ENCODE measurements at places on chromosomes 5 and 9. TPM values are rescaled to one million over a fixed set of nuclear protein-coding genes. Genes with fewer than 3 reads are reported as not detected.

- DNase-seq = no peak
These were observed 190.9 kb downstream of the HINT1 start for GRCh38 chr5:130974021-130974683.

GRCh38 chr5:58040044-58040443 lies 419.8 kb downstream of the PLK2 start:
- DNase-seq = no peak

GRCh38 chr5:34657274-34657921 lies 1.3 kb downstream of the RAI14 start:
- no peak for DNase-seq

DNA sequence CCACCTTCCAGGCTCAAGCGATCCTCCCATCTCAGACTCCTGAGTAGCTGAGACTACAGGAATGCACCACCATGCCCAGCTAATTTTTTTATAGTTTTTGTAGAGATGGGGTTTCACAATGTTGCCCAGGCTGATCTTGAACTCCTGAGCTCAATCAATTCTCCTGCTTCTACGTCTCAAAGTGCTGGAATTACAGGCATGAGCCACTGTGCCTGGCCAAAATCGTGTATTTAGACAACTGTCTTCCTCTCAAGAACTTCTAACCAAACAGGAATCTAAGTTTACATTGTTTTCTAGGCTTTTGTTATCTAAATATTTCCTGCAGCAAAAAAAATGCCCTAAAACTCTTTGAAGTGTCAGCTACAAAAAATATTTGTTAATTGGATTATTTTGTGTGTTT lies 78.8 kb downstream of the NLN start:
- no peak for DNase-seq

DNA sequence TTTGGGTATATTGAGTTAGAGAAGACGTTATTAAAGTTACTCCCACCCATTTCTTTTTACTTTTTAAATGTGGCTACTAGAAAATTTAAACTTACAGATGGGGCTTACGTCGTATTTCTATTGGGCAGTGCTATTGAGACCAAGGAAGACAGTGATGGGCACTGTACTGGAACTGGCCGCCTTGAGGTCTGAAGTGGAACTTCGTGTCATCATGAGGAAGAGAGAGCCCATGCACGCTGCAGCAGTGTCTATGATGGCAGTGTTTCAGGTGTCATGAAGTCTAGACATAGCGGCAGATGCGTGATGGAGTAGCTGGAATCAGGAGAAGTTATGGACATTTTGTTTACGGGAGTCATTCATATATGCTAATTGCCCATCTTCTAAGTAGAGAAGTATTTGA lies 143.7 kb downstream of the LRRC70 start:
- DNase-seq = no peak

DNA sequence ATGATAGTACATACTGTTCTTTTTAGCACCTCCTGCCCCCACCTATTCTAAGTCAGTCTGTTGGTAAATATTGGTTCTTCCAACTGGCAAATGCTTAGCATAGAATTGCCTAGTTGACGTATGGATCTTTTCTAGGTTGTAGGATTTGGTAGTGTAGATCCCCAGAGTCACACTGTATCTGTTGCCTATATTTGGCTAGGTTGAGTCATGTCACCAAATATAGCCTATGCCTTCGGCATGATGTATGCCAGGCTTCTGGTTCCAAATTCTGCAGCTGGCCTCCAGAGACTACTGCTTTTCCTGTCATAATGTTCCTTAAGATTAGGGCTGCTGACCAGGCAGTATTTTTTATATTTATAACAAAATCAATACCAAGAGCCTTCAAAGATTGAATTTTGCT lies 38.2 kb downstream of the CPEB4 start:
- DNase-seq = no peak

GRCh38 chr5:61667525-61668218 lies 335.6 kb downstream of the ZSWIM6 start:
- DNase-seq = no peak

DNA sequence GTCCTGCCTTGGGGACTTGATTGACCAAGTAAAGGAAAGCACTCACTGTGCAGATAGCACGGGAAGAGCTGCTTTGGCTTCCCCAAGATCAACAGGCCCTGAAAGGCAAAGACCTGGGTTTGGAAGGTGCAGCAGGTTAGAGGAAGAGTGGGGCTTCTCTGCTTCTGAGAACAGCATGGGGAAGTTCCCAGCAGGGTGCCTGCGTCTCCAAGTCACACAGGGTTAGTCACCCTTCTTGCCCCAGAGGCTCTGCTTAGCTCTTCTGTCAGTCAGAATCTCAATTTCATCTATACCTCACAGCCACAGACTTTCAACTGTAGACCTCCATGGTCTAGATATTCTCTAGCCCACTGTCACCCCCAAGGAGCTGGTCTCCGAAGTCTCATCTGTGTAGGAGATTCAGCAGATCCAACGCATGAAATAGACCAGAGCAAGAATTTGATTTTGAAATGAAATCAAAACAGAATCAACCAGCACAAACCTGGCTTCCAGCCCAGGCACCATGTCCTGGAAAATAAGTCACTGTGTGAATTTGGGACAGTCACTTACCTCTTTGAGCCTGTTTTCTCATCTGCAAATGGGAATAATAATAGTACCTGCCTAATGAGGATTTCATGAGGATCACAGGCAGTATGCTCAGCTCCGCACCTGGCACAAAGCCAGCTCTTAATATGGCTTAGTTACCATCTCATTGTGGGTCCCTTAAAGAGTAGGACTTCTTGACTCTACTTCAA lies 64.0 kb downstream of the SFXN1 start:
- no peak for DNase-seq

DNA sequence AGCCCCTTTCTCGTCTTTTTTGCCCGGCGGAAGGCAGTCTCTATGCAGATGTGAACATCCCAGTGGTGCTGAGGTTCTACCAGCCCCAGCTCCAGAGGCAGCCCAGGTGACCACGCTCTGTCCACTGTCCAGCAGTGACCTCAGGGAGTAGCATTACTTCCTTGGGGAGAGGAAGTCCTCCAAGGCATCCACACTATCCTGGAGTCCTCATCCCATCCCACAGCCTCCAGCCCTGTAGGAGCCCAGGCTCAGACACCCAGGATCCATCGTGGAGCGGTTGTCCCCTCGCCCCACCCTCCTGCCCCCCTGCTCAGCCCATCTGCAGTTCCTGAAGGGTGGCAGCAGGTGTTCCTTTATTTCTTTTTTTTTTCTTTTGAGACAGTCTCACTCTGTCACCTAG lies 294.5 kb upstream of the IRX4 start:
- no peak for DNase-seq

DNA sequence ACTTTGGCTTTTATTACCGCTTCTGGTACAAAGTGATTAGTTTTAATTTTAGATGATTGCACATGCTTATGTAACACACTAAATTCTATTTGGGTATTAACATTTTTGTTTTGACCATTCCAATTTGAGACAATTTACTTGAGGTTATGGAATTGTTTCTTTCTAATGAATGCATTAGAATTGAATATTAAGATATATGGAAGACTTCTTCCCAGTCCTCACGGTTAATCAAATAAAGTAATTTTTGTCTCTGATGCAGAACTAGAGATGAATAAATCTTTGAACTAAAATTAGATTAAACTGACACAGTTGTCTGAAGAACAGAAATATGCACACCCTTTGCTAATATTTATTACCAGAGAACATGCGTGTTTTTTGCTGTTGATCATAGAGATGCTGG lies 127.1 kb upstream of the FBXL17 start:
- no peak for DNase-seq

- DNase-seq = no peak
These were observed 238.1 kb downstream of the FBXL7 start for GRCh38 chr5:15737871-15738664.

DNA sequence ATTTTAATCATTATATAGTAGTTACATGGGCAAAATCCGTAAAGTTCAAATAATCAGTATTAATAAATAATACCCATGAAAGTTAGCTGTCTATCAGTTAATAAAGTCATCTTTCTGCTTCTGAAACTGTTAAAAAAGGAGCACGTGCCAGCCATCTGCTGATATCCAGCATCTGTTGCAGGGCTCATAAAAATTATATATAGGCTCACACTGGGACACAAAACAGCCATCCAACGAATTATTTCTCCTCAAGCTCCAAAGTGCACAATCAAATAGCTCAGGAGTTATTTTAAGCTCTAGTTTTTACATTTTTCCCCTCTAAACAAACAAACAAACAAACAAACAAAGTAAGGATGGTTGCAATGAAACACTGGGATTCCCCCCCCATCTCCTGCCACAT lies 48.3 kb downstream of the MRPS27 start:
- DNase-seq = no peak

DNA sequence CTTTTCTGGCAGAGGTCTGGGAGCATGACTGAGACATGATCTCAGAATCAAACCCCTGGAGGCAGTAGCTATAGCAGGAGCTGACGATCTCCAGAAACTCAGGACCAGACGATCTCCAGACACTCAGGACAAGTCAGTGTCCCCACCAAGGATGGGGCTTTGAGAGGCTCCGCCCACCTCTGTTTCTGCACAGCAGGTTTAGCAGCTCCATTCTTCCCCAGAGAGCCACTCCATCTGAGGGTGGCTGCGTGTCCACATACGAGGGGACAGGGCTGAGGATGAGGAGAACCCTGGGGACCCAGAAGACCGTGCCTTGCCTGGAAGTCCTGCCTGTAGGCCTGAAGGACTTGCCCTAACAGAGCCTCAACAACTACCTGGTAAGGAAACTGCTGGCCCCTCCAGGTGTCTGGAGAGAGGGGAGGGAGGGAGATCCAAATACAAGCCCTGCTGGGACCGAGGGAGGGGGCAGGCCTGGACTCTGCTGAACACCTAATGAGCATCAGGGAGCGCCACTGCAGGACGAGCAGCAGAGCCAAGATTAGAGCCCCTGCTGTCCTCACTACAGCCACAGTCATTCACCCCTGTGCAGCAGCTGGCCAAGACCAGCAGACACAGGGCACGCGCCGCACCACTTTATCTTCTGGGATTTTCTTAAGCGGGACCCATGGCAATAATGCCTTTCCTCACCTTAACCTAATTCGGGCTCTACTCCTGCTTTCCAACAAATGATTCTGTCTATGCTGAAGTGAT lies at the start of gene GABRP:
GABRP (plus strand) TSS at position 228 of the 750 bp plus-strand sequence. CDS start 4,891 bp downstream, outside the sequence.
- DNase-seq = no peak

GRCh38 chr9:20395651-20396050 lies 226.6 kb downstream of the MLLT3 start:
- DNase-seq = no peak

GRCh38 chr9:109945573-109945972 lies 165.6 kb downstream of the PALM2AKAP2 start:
- no peak for DNase-seq

- DNase-seq = no peak
These were observed 401.6 kb upstream of the ZNF608 start for GRCh38 chr5:125148076-125148475.

GRCh38 chr5:82068723-82069122 lies 96.9 kb downstream of the ATG10 start:
- DNase-seq = no peak

GRCh38 chr5:112878760-112879159 lies 17.7 kb downstream of the SRP19 start:
- DNase-seq = no peak

The C9orf50 gene
- total RNA-seq = 1.2 TPM

The TMEM141 gene
- 53.3 TPM for total RNA-seq

The TAF11L8 gene
- total RNA-seq = not detected

The F2RL1 gene
- total RNA-seq = 0.42 TPM

The PCDHA3 gene
- 4.6 TPM for total RNA-seq

The DND1 gene
- 1.8 TPM for total RNA-seq

The FSTL4 gene
- 41.5 TPM for total RNA-seq

The ZDHHC11 gene
- 98.5 TPM for total RNA-seq

The NIPAL4 gene
- 6.3 TPM for total RNA-seq

The CTXN3 gene
- total RNA-seq = 7.0 TPM

The C5orf15 gene
- total RNA-seq = 25.5 TPM

The NMUR2 gene
- 0.67 TPM for total RNA-seq

The VLDLR gene
- 30.8 TPM for total RNA-seq

The ENTPD8 gene
- not detected for total RNA-seq

The BRINP1 gene
- total RNA-seq = 50.4 TPM

Data from dorsolateral prefrontal cortex (tissue), 122 donors.